ENCODE measurements at places on chromosomes 16 and 17.

DNA sequence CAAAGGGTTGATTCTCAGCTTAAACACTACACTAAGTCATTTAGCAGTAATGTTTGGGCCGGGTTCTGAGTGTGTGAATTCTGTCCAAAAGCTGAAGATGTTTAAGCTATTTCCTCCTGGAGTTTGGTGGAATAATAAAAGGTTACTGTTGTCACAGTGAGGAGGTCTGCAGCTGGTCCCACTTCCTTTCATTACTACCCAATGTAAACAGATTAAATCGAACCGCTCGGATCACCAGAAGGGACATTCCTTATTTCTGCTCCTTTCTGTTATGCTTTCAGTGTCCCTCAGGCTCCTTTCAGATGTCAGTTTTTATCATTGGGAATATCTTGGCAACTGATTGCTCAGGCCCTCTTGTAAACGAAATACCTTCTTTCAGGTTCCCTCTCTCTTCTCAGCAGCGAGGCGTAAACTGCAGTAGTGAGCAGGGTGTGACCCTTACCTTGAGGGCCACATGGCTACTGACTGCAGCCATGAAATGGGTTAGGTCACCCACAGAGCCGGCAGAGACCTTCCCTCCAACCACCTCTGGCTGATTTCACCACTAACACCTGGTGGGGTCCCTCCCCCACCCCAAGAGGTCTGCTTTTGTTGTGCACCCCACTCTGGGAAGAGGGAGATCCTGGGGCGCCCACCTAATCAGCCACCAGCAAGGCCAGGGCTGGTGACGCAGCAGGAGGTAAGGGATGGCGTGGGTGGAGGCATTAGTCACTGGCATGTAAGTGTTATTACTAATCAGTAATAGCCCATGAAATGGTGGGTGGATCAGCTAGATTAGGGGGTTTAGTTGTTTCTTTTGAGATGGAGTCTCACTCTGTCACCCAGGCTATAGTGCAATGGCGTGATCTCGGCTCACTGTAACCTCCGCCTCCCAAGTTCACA, 117.6 kb downstream of the VPS53 start:
- peaks cover 9% of the 10 kb centered on the region for H3K4me1 ChIP-seq
- peaks cover 11% of the 10 kb centered on the region for H3K36me3 ChIP-seq
- peak overlapping the region; percentile 35 for H3K27ac ChIP-seq
- no peaks in the 10 kb centered on the region for H3K27me3 ChIP-seq

DNA sequence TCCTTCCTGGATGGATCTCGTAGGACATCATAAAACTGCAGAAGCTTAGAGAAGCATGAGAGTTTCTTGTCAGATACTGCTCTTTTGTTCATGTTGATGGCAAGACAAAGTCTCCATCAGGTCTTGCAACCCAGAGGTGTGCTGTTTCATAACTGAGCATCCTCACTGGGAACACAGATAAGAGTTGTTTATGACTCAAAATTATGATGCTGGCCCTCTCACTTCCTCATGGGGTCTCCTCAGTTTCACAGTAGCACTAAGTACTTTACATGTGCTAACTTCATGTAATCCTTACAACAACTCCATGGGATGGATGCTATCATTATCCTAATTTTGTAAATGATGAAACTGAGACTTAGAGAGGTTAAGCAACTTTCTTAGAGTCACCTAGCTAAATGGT, 14.4 kb downstream of the SCPEP1 start:
- no peak for DNase-seq
- no peak overlapping the region for H3K27ac ChIP-seq
- no peak overlapping the region for H3K4me3 ChIP-seq
- H3K36me3 ChIP-seq, result peaks cover 22% of the 10 kb centered on the region
- no peaks in the 10 kb centered on the region for H3K27me3 ChIP-seq

DNA sequence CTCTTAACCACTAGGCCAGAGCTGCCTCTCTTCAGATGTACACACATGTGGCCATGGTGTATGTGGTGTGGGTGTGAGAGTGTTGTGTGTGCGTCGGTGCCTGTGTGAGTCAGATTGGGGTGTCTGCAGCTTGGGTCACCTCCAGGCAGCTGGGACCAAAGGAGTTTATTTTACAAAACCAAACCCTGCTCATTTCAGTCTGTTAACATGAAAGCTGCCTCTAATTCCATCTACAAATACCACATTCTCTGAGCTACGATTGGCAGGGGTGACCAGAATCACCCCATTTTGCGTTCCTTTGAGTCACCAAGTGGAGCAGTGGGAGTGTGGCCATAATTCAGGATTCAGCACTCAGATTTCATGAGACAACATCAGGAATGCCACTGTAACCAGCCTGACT, 105.3 kb downstream of the IRX5 start:
- no peaks in the 10 kb centered on the region for H3K27me3 ChIP-seq
- H3K27ac ChIP-seq, result no peak overlapping the region
- H3K4me3 ChIP-seq, result no peak overlapping the region
- H3K4me1 ChIP-seq, result peaks cover 11% of the 10 kb centered on the region

DNA sequence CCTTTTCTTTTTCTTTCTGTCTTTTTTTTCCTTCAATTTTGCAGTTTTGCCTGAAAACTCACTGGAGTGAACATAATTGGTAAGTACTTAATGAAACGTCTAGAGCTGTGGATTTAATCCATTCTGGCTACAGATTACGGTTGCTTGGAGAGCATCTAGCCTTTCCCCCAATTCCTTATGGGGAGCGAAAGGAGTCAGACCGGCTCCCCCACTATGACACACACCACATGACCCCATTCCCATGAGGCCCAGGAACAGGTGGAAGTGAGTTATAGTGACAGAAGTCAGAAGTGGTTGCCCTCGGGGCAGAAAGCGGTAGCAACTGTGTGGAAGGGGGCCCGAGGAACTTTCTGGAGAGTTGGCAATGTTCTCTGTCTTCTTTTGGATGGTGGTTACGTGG, 41.2 kb downstream of the EMP2 start:
- H3K36me3 ChIP-seq, result peaks cover 69% of the 10 kb centered on the region
- H3K27ac ChIP-seq, result no peak overlapping the region
- no peak overlapping the region for H3K4me3 ChIP-seq
- no peaks in the 10 kb centered on the region for H3K27me3 ChIP-seq
- DNase-seq, result no peak
- no peaks in the 10 kb centered on the region for H3K4me1 ChIP-seq

- peaks cover 29% of the 10 kb centered on the region for H3K4me1 ChIP-seq
- no peak for DNase-seq
- peaks cover 61% of the 10 kb centered on the region for H3K36me3 ChIP-seq
- H3K4me3 ChIP-seq, result no peak overlapping the region
- no peak overlapping the region for H3K27ac ChIP-seq
- no peaks in the 10 kb centered on the region for H3K27me3 ChIP-seq
Observed at GRCh38 chr16:23107117-23107516, 42.1 kb downstream of the USP31 start.

- no peak overlapping the region for H3K4me3 ChIP-seq
- no peak overlapping the region for H3K27ac ChIP-seq
- no peak for DNase-seq
- H3K27me3 ChIP-seq, result peaks cover 3% of the 10 kb centered on the region
- no peaks in the 10 kb centered on the region for H3K36me3 ChIP-seq
Observed at GRCh38 chr17:70539132-70539924, 370.0 kb downstream of the KCNJ2 start.

GRCh38 chr16:58012481-58012880, 11.3 kb downstream of the USB1 start:
- no peaks in the 10 kb centered on the region for H3K4me1 ChIP-seq
- H3K4me3 ChIP-seq, result no peak overlapping the region
- peaks cover 47% of the 10 kb centered on the region for H3K36me3 ChIP-seq
- H3K27ac ChIP-seq, result no peak overlapping the region

- H3K36me3 ChIP-seq, result peaks cover 7% of the 10 kb centered on the region
- H3K27ac ChIP-seq, result no peak overlapping the region
- H3K4me3 ChIP-seq, result no peak overlapping the region
Observed at GRCh38 chr17:82407255-82407654, 10.9 kb upstream of the HEXD start.

- no peak overlapping the region for H3K27ac ChIP-seq
- no peak overlapping the region for H3K4me3 ChIP-seq
- H3K36me3 ChIP-seq, result no peaks in the 10 kb centered on the region
- DNase-seq, result peak; percentile 34
Observed at GRCh38 chr17:57626520-57627210, 118.4 kb downstream of the CCDC182 start.

GRCh38 chr17:1648173-1648962, 1.3 kb downstream of the RILP start:
- H3K27me3 ChIP-seq, result no peaks in the 10 kb centered on the region
- DNase-seq, result no peak
- peak overlapping the region; percentile 32 for H3K4me3 ChIP-seq
- H3K36me3 ChIP-seq, result peaks cover 28% of the 10 kb centered on the region
- peak overlapping the region; percentile 82 for H3K27ac ChIP-seq

GRCh38 chr17:63696381-63696961, 3.5 kb downstream of the LIMD2 start:
- no peak for DNase-seq
- no peaks in the 10 kb centered on the region for H3K27me3 ChIP-seq
- no peaks in the 10 kb centered on the region for H3K4me1 ChIP-seq
- H3K27ac ChIP-seq, result no peak overlapping the region

- peak overlapping the region; percentile 9 for H3K4me3 ChIP-seq
- H3K27ac ChIP-seq, result no peak overlapping the region
- peaks cover 18% of the 10 kb centered on the region for H3K27me3 ChIP-seq
Observed at GRCh38 chr16:2022723-2023091, 3.1 kb downstream of the NPW start.

DNA sequence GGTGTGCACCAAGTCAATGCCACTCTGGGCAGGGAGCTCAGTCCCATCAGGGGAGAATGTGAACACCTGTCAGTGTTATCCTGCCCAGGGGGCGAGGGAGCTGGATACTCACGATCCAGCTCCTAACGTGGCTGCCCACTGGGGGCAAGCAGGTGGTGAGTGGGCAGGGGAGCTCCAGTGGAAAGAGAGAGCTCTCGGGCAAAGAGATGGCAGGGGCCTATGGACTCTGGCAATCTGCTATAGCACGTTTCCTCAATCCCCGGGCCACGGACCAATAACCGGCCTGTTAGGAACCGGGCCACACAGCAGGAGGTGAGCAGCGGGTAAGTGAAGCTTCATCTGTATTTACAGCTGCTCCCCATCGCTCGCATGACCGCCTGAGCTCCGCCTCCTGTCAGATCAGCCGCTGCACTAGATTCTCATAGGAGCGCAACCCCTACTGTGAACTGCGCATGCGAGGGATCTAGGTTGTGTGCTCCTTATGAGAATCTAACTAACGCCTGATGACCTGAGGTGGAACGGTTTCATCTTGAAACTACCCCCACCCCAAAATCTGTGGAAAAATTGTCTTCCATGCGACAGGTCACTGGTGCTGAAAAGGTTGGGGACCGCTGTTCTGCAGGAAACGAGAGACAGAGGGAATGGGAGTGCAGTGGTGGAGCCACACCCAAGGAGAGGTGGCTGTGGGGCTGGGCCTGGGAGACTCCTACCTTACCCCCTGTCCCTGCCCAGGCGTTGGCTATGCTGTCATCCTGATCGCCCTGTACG, 15.6 kb downstream of the SLC6A2 start:
- H3K27me3 ChIP-seq, result no peaks in the 10 kb centered on the region
- H3K27ac ChIP-seq, result no peak overlapping the region
- no peak overlapping the region for H3K4me3 ChIP-seq

- H3K4me1 ChIP-seq, result peaks cover 54% of the 10 kb centered on the region
- peaks cover 5% of the 10 kb centered on the region for H3K36me3 ChIP-seq
- peak overlapping the region; percentile 42 for H3K27ac ChIP-seq
- H3K4me3 ChIP-seq, result no peak overlapping the region
- H3K27me3 ChIP-seq, result no peaks in the 10 kb centered on the region
Observed at GRCh38 chr17:63042256-63042812, 76.3 kb downstream of the TANC2 start.

GRCh38 chr16:82542714-82543113, 84.1 kb upstream of the CDH13 start:
- no peak overlapping the region for H3K27ac ChIP-seq
- peaks cover 50% of the 10 kb centered on the region for H3K27me3 ChIP-seq
- H3K4me3 ChIP-seq, result no peak overlapping the region
- no peaks in the 10 kb centered on the region for H3K36me3 ChIP-seq
- H3K4me1 ChIP-seq, result no peaks in the 10 kb centered on the region

- H3K4me3 ChIP-seq, result no peak overlapping the region
- H3K36me3 ChIP-seq, result peaks cover 100% of the 10 kb centered on the region
- H3K27me3 ChIP-seq, result no peaks in the 10 kb centered on the region
- DNase-seq, result no peak
- no peak overlapping the region for H3K27ac ChIP-seq
Observed at GRCh38 chr16:70540994-70541393, 17.4 kb downstream of the SF3B3 start.

GRCh38 chr17:27793906-27794569, 6.3 kb downstream of the NOS2 start:
- DNase-seq, result no peak
- no peaks in the 10 kb centered on the region for H3K4me1 ChIP-seq
- no peaks in the 10 kb centered on the region for H3K36me3 ChIP-seq
- H3K27ac ChIP-seq, result no peak overlapping the region
- H3K4me3 ChIP-seq, result peak overlapping the region; percentile 22

GRCh38 chr16:81081014-81081413, 4.0 kb upstream of the C16orf46 start:
- no peak overlapping the region for H3K4me3 ChIP-seq
- H3K4me1 ChIP-seq, result peaks cover 4% of the 10 kb centered on the region
- no peak for DNase-seq
- H3K27ac ChIP-seq, result no peak overlapping the region
- H3K27me3 ChIP-seq, result no peaks in the 10 kb centered on the region
- peaks cover 30% of the 10 kb centered on the region for H3K36me3 ChIP-seq

DNA sequence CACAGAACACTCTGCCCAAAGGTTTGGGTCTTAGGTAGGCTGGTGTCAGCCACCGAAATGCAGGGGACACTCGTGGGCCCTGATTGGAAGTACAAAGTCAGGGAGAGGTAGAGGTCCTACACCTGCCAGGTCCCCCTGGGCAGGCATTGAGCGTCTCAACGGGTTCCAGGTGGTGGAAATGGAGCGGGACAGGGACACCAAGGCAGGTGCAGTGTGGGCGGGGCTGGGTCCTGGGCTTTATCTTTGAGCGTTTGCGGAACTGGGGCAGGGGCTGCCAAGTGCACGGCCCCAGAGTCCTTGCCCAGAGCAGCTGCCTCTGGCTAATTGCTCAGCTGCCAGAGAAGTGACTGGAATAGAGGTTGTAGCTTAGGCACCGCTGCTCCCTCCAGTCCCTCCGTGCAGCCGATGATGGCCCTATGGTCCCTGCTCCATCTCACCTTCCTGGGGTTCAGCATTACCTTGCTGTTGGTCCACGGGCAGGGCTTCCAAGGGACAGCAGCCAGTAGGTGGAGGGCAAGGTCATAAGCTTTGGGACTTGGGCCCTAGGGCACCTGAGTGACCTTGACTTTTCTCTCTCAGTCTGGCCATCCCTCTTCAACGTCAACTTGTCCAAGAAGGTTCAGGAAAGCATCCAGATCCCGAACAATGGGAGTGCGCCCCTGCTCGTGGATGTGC, at the start of gene ZACN:
ZACN (plus strand) TSS at position 323 of the 675 bp plus-strand sequence; CDS start at position 406, 83 bp downstream.
- no peaks in the 10 kb centered on the region for H3K36me3 ChIP-seq
- H3K27ac ChIP-seq, result no peak within 1 kb of the TSS
- DNase-seq, result no peak
- H3K4me1 ChIP-seq, result no peaks in the 10 kb centered on the region
- H3K27me3 ChIP-seq, result peaks cover 60% of the 10 kb centered on the region
